ENCODE measurements at places on chromosomes 3 and 15. TPM values are rescaled to one million over a fixed set of nuclear protein-coding genes. Genes with fewer than 3 reads are reported as not detected.

Gene GNAI2
- 242 TPM for total RNA-seq

Gene RGMA
- total RNA-seq = not detected

DNA sequence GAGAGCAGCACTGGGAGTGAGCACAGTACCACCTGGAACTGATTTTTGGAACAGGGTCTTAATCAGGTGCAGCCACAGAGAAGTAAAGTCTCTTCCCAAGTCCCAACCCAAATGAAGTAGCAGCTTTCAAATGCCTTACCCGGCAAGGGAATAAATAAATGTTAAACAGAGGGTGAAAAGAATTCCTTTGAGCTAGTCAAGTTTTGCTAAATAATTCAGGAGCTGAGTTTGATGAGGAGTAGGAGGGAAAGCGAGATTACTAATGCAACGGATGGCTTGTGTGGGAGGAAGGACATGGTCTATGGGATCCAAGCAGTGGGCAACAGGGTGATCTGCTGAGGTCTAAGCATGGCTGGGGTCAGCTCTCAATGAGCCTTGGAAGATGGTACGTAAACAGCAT lies 204.5 kb upstream of the ST8SIA2 start:
- H3K27ac ChIP-seq = no peak overlapping the region
- peaks cover 10% of the 10 kb centered on the region for H3K27me3 ChIP-seq
- H3K36me3 ChIP-seq = no peaks in the 10 kb centered on the region
- H3K4me3 ChIP-seq = no peak overlapping the region
- no peaks in the 10 kb centered on the region for H3K4me1 ChIP-seq

- no peaks in the 10 kb centered on the region for H3K4me1 ChIP-seq
- H3K36me3 ChIP-seq = no peaks in the 10 kb centered on the region
- no peak for DNase-seq
- H3K27me3 ChIP-seq = no peaks in the 10 kb centered on the region
- no peak overlapping the region for H3K4me3 ChIP-seq
These were observed 74.3 kb upstream of the SCN5A start for GRCh38 chr3:38723569-38724391.

Gene CERS3
- total RNA-seq = not detected

DNA sequence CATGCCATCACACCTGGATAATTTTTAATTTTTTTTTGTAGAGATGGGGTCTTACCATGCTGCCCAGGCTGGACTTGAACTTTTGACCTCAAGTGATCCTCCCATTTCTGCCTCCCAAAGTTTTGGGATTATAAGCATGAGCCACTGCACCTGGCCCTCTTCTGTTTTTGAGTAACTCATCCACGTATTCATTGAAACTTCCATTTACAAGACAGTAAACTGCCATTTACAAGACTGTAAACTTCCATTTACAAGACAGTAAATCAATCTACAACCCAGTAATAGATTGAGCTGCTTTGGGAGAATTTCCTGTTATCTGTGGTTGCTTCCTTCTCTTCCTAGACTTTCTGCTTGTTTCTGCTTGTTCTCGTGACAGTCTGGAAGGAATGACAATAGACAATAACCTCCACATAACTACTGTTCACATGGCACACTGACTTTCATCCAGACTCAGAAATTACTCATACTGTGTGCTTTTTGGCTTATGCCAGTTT lies 114.7 kb upstream of the CCNL1 start:
- H3K36me3 ChIP-seq = no peaks in the 10 kb centered on the region
- no peaks in the 10 kb centered on the region for H3K4me1 ChIP-seq
- no peak overlapping the region for H3K27ac ChIP-seq
- no peaks in the 10 kb centered on the region for H3K27me3 ChIP-seq
- H3K4me3 ChIP-seq = no peak overlapping the region

DNA sequence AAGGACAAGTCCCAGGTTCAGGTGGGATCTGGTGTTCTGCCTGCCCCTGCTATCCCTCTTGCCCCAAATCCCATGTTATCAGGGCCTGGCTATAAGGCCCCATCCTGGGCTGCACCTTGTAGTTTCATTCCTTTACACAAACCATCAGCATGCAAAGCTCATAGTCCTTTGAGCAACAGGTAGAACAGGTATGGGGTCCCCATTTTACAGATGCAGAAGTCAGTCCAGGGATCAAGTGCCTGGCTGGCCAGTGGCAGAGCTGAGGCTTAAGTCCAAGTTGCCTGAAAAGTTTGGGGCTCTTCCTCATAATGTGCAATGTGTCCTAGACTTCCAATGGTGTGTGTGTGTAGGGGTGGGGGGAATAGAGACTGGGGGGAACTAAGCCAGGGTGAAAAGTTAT lies 11.9 kb downstream of the RBPMS2 start:
- no peaks in the 10 kb centered on the region for H3K27me3 ChIP-seq
- H3K4me3 ChIP-seq = no peak overlapping the region
- no peak for DNase-seq
- H3K27ac ChIP-seq = no peak overlapping the region

- no peaks in the 10 kb centered on the region for H3K4me1 ChIP-seq
- no peak overlapping the region for H3K27ac ChIP-seq
- H3K27me3 ChIP-seq = no peaks in the 10 kb centered on the region
- no peaks in the 10 kb centered on the region for H3K36me3 ChIP-seq
These were observed 199.2 kb downstream of the CACNA2D3 start for GRCh38 chr3:54321520-54321919.

Gene SEMA3B
- total RNA-seq = 2.3 TPM

Gene TIMMDC1
- total RNA-seq = 105 TPM

DNA sequence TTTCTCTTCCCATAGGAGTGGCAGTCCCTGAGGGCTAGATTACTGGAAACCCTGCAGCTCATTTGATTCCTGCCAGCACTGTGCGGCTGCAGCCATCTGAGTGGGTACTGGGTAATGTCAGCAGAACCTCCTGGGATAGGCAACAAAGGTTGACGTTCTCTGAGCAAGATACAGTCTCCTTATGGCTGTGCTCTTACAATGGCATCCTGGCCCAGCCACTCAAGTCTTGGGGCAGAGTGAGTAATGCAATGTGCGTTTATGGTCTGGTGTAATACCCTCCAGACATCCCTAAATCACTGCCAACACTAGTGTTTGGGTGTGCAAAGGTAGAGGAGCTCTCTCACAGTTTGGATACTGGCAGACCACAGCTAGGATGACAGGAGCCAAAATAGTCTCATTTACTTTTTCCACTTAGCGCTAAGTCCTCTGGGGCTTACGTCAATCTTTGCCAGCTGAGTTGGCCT lies 775.8 kb downstream of the ZNF385D start:
- H3K27me3 ChIP-seq = no peaks in the 10 kb centered on the region
- H3K36me3 ChIP-seq = no peaks in the 10 kb centered on the region
- H3K4me3 ChIP-seq = no peak overlapping the region
- no peaks in the 10 kb centered on the region for H3K4me1 ChIP-seq
- no peak overlapping the region for H3K27ac ChIP-seq

DNA sequence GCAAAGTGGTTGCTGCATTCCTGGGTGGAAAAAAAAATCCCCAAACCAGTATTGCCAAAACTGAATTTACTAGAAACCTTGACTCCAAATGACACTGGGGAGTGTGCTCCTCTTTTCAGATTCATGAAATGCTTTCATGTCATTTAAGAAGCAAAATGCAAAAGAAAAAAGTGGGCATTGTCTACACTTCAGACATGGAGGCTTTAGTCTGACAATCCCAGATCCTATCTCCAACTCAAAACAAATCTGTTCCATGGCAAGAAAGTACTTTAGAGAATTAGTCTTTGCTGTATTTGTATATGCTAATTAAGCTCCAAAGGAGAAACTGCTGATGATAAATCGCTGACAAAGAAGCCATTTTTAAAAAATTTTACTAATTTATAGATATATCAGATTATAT lies 366.7 kb downstream of the MAGI1 start:
- no peak for DNase-seq
- no peaks in the 10 kb centered on the region for H3K36me3 ChIP-seq
- no peak overlapping the region for H3K27ac ChIP-seq
- H3K27me3 ChIP-seq = peaks cover 2% of the 10 kb centered on the region

DNA sequence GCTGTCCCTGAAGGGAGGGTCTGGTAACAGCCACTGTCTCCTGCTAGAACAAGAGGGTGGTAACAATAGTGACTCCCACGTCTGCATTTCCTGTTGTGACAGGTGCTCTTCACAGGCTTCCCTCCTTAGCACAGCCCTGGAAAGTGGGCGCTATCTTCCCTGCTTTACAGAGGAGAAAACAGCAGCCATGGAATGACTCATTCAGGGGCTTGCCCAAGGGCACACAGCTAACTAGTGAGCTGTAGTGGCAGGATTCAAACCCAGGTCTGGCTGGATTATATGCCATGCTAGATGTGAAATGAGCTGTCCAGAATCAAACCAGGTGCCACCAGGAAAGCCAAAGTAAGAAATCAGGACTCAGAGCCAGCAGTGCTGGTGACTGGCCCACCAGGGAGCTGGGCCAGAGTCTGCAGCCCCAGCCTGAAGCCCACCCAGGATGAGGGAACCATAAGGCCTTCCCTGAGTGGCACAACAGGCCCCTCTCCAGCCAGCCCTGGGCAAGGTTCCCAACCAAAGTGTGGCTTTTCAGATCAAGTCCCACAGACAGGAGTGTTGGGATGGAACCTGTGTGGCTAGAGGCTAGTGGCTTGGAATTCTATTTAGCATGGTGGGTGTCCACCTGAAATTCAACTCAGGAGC lies 102.4 kb downstream of the ETFA start:
- DNase-seq = peak; percentile 13
- H3K27ac ChIP-seq = no peak overlapping the region
- H3K4me1 ChIP-seq = peaks cover 8% of the 10 kb centered on the region
- H3K36me3 ChIP-seq = peaks cover 5% of the 10 kb centered on the region
- no peak overlapping the region for H3K4me3 ChIP-seq
